ENCODE measurements at places on chromosomes 11 and 22.
A peak's percentile ranks its signal among the peaks of the same experiment; 100 is the strongest.

- no peak for DNase-seq
These were observed 31.4 kb downstream of the TRIM29 start for GRCh38 chr11:120106354-120107150.

DNA sequence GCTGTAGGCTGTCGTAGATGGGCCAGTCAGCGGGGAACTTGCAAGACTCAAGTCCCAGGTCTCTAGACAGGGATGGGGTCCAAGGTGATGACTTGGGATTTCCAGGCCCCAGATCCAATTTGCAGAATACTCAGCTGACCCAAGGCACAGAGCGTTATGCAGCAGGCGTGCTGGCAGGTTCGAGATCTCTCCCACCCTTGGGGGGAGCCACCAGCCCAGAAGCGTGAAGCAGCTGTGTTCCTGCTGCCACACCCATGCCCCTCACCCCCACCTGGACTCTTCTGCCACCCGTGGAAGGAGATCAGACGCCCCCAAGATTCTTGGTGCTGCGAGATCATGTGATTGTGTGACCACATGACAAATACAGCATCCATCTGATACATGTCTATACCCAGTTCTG is 142.6 kb downstream of the BRD1 start:
- DNase-seq, result no peak

DNA sequence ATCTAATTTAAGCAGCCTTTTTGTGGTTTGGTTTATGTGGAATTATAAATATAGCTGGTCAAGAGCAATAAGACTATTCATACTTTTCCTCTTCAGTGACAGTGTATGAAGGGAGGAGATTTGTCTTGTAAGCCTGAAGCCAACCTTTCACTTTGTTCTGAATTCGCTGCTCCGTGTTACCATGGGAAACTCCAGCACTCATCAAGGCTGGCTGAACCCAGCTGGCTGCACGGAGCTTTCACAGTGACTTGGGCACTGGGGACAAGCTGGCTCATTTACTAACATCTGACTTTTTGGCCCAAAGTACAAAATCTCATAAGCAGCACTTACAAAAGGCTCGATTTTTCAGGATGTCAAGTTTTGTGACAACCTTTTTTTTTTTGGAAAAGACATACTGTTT is 120.4 kb upstream of the GRIA4 start:
- no peak for DNase-seq

DNA sequence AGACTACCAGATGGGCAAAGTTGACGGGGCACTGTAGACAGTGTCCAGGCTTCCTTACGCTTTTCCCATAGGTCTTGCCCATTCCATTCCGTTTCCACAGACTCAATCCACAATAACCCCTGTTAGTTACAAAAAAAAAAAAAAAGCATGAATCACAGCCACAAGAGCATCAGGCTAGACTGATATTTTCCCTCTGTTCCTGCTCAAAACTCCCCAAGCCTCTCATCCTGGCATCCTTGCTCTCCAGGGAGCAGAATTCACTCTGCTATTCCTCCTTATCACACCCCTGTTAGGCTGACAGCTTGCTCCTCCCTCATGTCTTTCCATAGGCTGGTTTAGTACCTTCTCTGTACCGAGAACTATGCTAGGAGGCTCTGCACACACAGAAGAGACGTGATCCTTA is 42.2 kb downstream of the TMEM123 start:
- no peak for DNase-seq

- no peak for DNase-seq
These were observed 1.5 kb downstream of the UPB1 start for GRCh38 chr22:24496661-24497060.

DNA sequence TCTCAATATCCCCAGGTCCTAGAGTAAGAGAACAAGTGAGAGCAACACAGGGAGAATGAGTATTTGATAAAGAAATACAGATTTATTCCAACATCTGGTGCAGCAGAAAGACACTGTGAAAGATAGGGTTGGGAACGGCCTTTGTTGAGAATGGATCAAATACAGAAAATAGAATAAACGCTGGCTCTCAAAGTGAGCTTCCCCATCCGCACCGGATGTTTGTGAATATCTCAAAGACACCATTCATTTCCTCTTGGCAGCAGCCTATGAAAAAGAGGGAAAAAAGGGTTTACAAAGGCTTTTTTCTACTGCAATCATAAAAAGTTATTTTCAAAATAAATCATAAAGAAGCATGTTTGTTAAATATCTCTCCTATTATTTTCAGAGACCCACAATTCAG is 279.3 kb downstream of the CASP12 start:
- no peak for DNase-seq

- no peak for DNase-seq
These were observed 75.7 kb upstream of the NECTIN1 start for GRCh38 chr11:119804698-119805097.

DNA sequence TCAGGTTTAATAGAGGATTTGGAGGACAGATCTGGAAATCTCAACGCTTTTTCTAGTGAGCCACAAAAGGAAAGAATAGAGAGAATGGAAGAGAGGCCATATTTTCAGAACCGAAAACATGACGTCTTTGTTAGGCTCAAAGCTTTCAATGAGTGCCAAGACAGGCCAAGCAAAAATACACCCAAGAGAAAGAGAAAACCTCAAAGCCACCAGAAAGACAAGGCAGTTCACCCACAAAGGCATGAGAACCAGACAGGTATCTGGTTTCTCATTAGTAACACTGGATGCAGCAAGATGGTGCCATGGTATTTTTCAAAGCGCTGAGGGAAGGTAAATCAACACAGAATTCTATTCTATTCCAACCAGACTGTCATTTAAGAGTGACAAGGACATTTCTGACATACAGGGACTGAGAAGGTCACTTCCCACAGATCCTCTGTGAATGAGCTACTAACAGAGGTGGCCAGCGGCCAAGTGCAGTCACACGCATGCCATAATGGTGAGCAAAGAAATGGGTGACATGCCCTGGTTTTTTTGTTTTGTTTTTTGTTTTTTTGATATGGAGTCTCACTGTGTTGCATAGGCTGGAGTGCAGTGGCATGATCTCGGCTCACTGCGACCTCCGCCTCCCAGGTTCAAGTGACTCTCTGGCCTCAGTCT is 41.9 kb downstream of the TOLLIP start:
- no peak for DNase-seq

DNA sequence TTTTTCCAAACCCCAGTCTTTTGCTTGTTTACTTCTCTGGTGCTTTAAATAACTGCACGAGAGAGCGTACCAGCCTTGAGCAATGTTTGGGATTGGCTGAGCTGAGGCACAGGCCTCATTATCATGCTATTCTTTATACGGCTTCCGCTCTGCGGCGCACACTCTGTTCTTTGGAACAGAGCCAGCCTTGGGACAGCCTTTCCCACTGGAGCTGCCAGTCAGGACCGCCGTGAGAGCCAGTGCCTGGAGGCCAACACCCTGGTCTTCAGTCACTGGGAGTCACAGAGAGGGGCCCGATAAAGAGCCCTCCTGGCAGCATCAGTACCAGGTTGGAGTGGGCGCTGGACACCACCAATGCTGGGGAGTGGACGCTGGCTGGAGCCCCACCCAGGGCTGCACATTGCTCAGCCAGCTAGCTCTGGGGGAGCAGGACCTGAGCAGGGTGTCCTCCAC is 125.6 kb downstream of the BCR start:
- DNase-seq, result no peak

DNA sequence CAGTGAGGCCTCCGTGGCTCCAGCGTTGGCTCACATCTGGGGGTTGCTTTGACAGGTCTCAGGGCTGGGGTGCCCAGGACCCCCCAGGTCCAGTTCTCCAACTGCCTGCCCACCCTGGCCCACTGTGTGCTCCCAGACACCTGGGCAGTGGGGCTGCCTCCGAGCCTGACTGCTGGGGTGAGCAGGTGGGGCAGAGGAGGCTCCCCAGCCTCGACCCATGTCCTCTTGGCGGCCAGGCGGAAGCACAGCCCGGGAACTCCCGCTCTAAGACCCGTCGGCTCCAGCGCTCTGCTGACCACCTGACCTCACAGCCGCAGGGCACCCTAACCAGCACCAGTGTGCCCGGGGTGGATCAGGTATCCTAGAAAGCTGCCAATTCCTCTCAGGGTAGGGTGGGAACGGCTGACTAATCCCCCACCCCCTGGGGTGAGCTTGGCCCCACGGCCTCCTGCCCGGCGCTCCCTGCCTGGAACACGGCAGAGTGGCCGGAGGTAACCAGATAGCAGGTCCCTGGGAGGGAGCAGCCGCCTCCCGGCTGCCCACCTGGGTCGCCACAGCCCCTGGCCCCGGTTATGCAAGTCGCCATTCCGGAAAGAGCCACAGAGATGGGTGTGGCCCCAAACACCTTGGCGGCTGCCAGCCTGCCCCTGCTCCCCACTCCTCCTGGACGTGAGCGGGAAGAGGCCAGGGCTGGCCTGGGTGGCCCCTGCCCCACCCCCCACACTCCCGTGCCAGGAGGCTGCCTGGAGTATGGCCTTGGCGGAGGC is 19.2 kb upstream of the MUC5B start:
- peak; percentile 17 for DNase-seq

- no peak for DNase-seq
These were observed 225.2 kb upstream of the ANO3 start for GRCh38 chr11:26106726-26107125.

Measured in GM12892 (cell line).